Chondrocyte (in vitro differentiated cells): ENCODE measurements at places on chromosomes 3 and 15. TPM values are rescaled to one million over a fixed set of nuclear protein-coding genes. Genes with fewer than 3 reads are reported as not detected.

The TM6SF1 gene
- 4.5 to 22.3 TPM (median 21.9 TPM) in 3 replicates for total RNA-seq

GRCh38 chr3:89227218-89227617 is 119.8 kb downstream of the EPHA3 start:
- H3K4me3 ChIP-seq, result no peak overlapping the region
- peaks cover 10% of the 10 kb centered on the region for H3K4me1 ChIP-seq
- DNase-seq, result no peak

DNA sequence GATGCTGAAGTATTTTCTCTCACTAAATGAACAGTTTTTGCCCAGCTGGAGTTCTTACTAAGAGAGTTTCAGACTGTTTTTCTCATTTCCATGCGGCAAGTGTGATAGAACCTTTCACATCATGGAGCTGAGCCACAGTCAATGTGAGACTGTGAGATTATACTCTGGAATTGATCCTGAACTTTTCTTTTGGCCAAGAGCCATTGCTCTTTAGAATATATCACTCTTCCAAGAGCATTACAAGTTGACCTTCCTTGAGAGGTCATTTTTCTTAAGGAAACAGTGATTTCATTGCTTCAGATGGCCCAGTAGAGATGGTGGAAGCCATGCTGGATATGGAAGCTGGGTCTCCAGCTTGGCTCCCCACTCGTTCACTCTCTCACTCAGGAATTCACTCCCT is 212.9 kb upstream of the UMPS start:
- H3K4me1 ChIP-seq, result peaks cover 21% of the 10 kb centered on the region
- no peak overlapping the region for H3K27ac ChIP-seq
- no peak for DNase-seq
- no peak overlapping the region for H3K4me3 ChIP-seq
- no peaks in the 10 kb centered on the region for H3K36me3 ChIP-seq

The SLC28A1 gene
- not detected in 3 replicates for total RNA-seq

The SUSD5 gene
- 38.5 to 55.6 TPM (median 51.8 TPM) in 3 replicates for total RNA-seq

DNA sequence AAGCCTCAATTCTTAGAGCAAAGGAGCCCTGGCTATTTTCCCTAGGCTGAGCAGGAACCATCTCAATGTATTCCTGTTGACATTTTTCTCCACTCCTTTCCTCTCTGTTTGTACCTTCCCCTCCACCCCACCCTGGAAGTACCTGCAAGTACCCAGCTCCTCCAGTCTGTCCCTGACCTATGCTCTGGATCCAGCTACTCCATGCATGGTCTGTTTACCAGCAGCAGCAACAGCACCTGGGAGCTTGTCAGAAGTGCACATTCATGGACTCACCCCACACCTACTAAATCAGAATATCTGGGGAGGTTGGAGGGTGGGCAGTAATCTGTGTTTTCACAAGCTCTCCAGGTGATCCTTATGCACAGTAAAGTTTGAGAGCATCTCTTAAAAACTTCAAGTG is 240.7 kb upstream of the UMPS start:
- H3K36me3 ChIP-seq, result peaks cover 22% of the 10 kb centered on the region
- H3K4me1 ChIP-seq, result peaks cover 7% of the 10 kb centered on the region
- H3K4me3 ChIP-seq, result no peak overlapping the region
- H3K27me3 ChIP-seq, result no peaks in the 10 kb centered on the region
- DNase-seq, result no peak
- no peak overlapping the region for H3K27ac ChIP-seq
